MCF 10A (cell line): ENCODE measurements at places on chromosomes 2 and 18.

GRCh38 chr2:123609077-123609476, 416.0 kb upstream of the CNTNAP5 start:
- DNase-seq = no peak

GRCh38 chr2:20565101-20565622, 85.7 kb downstream of the HS1BP3 start:
- no peak for DNase-seq

- no peak for DNase-seq
Measured at GRCh38 chr2:85019121-85019520, 48.2 kb downstream of the KCMF1 start.

- no peak for DNase-seq
Measured at GRCh38 chr2:156538083-156538504, 101.9 kb downstream of the GPD2 start.

DNA sequence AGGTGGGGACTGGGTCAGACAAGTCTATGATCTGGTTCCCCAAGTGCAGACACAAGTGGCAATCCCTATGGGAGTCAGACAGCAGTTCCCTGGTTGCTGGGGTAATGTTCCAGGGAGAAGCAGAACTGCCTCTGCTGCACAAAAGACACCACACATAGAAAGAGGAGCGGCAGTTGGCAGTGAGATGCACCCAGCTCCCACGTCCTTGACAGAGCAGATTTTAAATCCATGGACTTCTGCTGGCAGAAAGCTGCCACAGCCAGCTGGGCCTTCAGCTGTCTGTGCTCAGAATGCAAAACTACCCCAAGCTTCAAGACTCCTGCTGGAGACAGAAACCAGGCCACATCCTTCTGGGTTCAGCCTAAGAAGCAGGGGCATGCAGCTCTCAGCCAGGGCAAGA, 147.2 kb downstream of the ETAA1 start:
- DNase-seq = no peak

DNA sequence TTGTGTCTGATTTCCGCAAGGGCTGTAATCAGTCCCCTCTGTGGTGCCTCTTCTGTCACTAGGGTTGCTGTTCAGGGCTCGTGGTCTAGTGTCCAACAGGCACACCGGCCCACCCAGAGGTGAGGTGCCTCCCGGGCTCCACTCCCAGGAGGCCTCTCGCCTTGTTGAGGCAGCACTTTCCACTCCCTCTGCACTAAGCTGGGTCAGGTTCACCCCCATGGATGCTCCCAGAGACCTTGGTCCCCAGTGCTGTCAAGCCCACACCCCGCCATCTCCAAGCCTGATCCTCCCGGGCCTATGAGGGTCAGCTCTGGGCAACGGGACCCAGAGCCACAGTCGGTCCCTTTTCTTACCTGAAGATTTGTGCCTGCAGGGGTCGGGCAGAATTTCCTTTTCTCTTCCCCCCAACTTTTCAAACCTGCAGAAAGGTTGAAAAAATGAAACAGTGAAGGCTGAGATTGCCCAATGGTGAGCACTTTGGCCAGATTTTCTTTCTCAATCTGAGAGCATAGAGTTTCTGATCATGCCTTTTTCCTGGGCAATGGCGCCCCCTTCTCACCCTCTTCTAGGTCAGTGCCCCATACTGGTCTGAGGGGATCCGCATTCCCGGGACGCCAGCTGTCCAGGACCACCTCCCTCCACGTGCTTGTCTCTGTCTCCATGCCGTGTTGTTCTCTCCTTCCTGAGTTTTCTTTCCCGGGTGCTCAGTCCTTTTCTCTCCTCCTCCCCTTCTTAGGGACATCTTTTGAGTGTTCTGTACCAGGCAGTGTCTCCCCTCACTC, 148.0 kb downstream of the ASB1 start:
- DNase-seq = no peak

DNA sequence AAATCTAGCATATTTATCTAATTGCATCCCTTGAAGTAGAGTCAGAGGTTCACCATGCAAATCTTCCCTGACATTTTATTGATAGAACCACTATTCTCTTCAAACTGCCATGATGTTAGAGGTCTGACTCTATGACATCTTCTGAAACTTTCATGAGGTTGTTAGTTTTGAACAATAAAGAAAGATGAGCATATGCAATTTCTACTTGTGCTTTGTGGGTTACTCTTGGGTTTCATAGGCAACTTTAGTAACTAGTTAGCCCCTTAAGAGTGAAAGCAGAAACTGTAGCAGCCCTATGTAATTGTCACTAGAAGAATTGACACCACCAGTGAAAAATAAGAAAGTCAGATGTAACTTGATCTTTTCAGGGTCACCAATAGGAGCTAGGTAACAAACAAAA, 53.1 kb upstream of the ZEB2 start:
- no peak for DNase-seq

- no peak for DNase-seq
Measured at GRCh38 chr18:24656050-24656449, 195.6 kb downstream of the HRH4 start.

GRCh38 chr2:175457895-175458448, 276.5 kb upstream of the ATP5MC3 start:
- DNase-seq = no peak

DNA sequence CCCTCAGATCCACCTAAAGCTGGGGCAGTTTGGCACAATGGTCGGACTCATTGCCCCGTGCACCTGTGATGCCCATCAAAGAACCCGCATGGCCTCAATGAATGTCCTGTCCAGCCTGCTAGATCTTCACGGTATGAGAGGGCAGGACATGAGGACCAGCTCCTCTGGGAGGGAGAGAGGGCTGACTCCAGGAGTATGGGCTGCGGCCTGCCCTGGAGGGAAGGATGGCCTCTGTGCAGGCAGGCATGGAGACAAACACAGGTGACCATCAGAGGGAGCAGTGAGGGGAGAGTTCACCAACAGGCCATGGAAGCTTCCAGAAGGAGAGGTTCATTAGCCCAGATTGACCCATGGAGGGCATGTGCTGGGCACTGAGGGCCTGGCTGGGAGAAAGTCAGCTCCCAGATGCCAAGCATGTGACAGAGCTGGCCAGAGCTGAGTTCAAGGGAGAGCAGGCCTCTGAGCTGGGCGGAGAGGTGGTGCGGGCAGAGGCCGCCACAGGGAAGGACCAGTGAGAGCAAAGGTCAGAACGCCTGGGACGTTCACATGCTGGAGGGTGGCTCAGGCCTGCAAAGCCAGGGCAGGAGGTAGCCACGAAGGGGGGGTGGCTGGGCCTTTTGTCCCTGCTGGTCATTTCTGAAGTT, 36.2 kb downstream of the HJURP start:
- DNase-seq = no peak

- DNase-seq = no peak
Measured at GRCh38 chr18:49621301-49621700, 59.4 kb downstream of the LIPG start.

DNA sequence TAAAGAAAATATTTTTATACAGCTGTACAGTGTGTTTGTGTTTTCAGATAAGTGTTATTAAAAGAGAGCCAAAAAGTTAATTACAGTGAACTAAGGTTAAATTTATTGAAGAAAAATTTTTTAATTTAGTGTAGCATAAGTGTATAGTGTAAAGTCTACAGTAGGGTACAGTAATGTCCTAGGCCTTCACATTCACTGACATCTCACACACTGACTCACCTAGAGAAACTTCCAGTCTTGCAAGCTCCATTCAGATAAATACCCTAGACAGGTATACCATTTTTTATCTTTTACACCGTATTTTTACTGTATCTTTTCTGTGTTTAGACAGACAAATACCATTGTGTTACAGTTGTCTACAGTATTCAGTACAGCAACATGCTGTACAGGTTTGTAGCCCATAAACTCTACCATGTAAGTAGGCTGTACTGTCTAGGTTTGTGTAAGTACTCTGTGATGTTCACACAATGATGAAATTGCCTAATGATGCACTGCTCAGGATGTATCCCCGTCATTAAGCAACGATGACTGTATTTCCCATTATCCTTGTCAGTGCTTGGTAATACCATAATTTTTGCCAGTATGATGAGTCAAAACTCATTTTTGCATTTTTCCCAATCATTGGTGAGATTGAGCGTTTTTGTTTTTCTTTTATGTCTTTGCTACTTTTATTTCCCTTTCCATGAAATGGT, 48.2 kb upstream of the B3GNT2 start:
- peak; percentile 89 for DNase-seq

DNA sequence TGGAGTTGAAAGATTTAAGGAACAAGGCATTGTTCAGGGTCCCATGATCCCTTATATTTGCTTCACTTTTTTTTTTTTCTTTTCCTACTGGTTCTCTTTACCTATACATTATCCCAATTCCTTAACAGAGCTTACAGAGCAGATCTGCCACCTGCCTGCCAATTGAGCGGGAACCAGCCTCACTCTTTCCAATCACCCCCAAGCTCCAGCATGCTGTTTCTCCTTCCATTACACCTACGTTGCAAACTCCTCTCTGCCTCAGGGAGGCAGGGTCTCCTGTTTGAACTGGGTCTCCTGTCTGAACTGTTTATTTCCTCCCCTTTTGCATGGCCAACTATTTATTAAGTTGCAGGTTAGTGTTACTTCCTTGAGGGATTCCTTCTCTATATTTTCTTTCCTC, 77.2 kb upstream of the SLC38A11 start:
- no peak for DNase-seq

- DNase-seq = no peak
Measured at GRCh38 chr18:10890022-10890421, 259.3 kb downstream of the PIEZO2 start.

- peak; percentile 27 for DNase-seq
Measured at GRCh38 chr2:165357758-165358157, 111.7 kb upstream of the CSRNP3 start.

DNA sequence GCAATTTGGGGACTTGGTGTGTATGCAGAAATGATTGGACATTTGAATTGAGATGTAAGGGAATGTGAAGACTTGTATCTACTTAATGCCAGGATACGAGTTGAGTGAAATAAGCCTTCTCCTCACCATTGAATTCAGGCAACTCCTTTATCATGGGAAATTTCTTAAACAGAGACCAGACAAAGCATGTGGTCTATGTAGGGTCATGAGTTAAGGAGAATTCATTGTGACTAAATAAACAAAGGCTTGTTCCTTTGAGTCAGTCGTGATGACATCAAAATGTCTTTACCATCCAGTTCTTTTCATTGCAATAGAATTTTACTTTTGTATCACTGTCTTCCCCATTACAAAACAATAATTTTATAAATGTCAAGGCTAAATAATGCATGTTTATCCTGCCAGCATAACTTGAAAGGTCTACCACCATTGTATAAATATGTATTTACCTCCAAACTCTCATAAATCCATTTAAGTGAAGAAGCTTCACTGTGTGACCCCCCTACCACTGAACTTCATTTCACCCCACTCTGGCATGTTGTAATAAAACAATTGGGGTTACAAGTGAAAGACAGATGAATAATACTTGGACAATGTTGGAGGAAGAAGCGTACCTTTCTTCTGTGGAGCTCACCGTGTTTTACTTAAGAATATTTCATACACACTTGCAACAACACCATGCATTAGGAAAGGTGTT, 149.4 kb downstream of the EPHA4 start:
- no peak for DNase-seq

DNA sequence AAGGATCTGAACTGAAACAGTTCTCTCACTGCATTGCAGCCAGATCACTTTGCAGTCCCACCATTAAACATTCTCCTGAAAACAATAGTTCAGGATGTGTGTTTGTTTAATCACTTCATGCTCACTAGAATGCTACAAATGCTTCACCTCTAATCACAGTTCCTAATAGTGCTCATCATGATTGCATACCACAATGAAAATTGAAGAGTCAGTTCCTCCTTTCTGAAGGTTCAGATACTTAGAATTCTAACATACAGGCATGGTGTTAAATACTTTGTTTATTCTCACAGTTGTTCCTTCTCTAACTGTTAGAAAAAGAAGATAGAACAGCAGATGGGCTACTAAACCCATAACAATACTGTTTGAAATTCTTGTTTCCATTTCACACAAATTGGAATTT, 622.3 kb upstream of the ACVR2A start:
- DNase-seq = no peak

DNA sequence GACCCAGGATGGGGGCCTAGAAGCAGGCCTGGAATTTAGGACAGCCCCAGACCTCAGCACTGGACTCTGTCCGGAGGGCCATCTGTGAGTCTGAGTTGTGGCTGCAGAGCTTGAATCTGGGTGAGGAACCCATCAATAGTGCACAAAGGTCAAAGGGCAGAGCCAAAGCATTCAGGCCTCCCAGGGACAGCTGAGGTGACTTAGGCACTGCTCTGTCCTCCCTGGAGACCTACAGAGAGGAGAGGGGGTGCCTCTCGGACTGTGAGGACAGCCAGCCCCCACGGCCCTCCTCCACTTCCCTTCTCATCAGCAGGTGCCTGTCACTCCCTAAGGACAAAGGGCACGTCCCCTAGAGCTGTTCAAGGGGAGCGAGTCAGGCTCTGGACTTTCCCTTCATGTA, 25.1 kb upstream of the PRLH start:
- no peak for DNase-seq

GRCh38 chr2:219425238-219426067, 7.3 kb downstream of the DES start:
- no peak for DNase-seq

GRCh38 chr2:144334551-144334950, 185.4 kb downstream of the ZEB2 start:
- no peak for DNase-seq

GRCh38 chr2:158120664-158121641, 19.3 kb downstream of the UPP2 start:
- no peak for DNase-seq

DNA sequence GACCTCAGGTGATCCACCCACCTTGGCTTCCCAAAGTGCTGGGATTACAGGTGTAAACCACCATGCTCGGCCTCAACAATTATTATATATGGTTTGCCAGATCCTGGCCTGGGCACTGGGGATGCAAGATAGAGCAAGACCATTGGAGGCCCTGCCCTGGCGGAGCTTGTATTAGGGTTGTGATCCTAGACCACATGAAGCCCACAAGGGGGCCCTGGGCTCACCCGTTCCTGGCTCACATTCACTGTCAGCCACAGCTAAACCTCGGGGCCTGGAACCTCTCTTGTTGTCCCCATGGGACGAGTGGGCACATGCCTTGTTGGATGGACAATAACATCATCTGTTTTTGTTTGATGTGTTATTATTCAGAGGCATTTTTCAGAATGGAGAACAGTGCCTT, 14.9 kb downstream of the HPCAL1 start:
- DNase-seq = no peak

DNA sequence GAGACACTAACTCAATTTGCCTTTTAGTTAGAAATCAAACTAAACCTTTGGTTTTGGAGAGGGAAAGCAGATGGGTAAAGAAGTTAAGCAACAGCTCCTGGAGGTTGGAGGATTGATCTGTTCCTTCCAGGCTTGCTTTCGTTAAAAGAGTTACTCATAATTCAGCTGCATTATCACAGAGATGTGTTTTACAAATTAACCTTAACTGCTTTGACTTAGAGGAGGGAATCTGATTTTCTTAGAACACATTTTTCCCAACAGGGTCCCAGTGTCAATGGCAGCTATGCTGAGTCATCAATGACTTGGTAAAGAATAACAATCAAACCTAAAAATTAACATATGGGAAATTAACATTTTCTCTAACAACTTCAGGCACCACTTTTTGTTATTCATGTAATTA, 113.4 kb downstream of the COPS8 start:
- DNase-seq = no peak

- DNase-seq = peak; percentile 34
Measured at GRCh38 chr2:208783184-208783583, 376.6 kb downstream of the PTH2R start.
